MCF 10A (cell line): ENCODE measurements at places on chromosomes 3 and 15.

GRCh38 chr3:72151465-72152238 is 366.7 kb upstream of the PROK2 start:
- DNase-seq: no peak

GRCh38 chr3:27986234-27986879 is 255.1 kb upstream of the CMC1 start:
- DNase-seq: no peak

DNA sequence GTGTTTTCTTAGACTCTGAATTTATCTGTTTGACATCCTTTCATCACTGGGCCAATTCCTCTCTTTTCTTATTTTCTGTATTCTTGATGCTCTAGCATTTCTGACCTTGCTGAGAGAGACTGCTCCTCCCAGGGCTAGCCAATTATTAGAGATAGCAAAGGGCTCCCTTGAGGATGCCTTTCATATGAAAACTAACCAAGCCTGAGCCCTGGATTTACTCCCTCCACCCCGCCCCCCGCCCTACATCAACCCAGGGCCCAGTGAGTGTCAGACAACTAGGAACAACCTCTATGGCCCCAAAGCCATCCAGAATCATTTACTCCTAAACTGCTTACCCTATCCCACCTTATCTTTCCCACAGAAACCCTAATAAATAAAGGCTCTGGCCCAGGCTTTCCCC is 69.7 kb upstream of the LARS2 start:
- no peak for DNase-seq

GRCh38 chr3:100936931-100937330 is 56.3 kb downstream of the ABI3BP start:
- no peak for DNase-seq

DNA sequence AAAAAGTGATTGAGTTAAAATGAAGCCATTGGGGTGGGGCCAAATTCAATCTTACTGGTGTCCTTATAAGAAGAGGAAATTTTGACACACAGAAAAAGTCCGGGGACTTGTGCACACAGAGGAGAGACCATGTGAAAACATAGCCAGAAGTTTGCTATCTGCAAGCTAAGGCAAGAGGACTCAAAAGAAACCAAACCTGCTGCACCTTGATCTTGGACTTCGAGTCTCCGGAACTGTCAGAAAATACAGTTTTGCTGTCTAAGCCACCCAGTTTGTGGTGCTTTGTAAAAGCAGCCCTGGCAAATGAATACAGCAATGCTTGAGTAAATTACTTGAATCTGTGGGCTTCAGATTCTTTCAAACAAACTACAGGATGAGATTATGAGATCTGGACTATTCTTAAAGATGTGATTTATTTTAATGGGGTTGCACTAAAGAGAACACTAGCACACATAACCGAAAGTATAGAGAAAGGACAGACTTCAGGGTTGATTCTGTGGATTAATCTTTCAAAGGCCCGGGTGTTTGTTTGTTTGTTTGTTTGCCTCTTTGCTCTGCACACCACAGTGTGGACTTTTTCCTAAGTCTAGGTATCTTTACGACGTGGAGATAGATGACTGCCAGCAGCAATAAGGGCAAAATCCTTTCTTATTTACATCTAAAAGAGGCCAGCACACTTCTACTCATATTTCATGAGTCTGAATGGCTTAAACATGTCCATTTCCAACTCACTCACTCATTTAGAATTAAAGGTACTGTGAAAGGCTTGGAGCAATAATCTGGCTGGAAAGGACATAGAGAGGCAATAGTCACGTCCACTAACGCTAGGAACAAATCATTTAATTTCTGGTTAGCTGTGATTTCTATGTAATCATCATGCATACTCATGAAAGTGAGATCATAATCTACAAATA is 53.9 kb upstream of the SSR3 start:
- no peak for DNase-seq

DNA sequence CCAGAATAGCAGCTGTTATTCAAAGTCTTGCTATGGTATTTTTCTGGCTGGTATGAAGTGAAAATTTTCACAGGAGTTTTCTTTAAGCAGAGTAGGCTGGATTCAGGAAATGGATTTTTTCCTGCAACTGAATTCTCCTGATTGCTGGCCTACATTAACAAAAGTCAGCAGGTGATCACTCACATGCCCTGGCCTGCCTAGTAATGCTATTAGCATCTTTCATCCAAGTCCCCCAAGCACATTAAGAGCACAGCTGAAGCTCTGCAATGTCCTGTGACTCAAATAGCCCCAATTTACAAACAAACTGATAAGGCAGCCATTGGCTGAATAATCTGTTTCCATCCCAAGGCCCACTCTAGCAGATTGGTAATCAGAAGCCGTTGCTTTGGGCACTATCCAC is 688.3 kb upstream of the LMCD1 start:
- no peak for DNase-seq

DNA sequence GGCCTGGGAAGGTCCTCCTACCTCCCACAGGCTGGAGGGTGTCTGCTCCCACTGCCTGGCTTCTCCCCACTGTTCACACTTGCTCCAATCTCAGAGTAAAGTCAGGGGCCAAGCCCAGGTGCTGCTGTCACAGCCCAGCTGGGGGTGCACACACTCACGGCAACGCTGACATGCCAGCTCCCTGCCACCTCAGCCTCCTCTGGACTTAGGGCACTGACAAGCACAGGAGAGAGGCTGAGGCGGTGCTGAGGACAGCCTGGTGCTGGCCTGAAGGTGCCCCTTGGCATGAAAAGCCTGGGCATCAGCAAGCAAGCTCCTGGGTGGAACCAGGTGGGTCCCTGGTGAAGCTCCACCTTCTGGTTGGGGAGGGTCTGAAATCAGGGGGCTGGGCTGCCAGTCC is 53.0 kb downstream of the LSAMP start:
- DNase-seq: no peak

GRCh38 chr3:167450675-167451074 is 23.2 kb downstream of the SERPINI2 start:
- DNase-seq: no peak

DNA sequence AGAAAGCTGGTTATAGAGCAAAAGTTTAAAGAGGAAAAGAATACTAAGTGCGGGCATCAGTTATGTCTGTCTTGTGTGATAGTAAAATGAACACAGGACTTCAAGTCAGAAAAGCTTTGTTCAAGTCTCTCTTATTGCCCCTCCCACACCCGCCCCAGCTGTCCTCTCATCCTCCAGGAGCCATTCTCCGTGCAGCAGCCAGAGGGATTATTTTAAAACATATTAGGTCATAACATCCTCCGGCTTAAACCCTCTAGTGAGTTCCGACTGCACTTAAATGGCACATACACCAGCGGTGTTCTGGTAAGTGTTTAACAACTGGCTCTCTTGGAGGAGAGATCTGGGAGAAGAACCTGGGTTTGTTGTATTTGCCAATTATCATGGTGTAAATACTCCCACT is 104.8 kb upstream of the TNFAIP8L3 start:
- DNase-seq: no peak

DNA sequence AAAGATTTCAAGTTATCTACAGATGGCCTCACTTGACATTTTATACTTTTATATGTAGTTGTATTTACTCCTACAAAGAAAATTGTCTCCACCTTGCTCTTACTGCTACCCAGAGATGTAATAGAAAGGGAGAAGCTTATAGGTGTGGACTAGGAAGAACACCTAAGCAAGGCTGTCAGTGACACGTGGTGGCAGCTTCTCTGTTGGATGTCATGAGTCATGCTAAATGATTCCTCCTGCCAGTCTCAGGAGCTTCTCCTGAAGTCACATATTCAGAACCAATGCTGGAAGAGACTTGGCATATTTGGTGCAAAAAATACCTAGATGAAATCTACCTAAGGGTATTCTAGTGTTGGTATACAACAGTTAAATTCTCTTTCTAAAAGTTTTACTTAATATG is 184.7 kb downstream of the LRRC3B start:
- peak; percentile 0 for DNase-seq

DNA sequence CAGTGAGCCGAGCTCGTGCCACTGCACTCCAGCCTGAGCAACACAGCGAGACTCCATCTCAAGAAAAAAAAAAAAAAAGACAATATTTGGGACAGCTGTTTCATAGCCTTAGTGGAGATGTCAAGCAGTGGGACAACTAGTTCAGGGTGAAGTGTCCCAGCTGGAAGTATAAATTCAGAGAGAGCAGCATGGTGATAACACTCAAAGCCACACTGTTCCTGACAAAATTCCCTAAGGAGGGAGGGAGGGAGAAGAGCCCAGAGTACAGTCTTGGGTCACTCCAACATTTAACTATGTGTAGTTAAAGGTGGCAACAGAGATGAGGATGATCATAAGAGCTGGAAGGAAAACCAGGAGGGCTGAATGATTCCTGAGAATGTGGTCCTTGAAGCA is 21.1 kb upstream of the IP6K2 start:
- no peak for DNase-seq

- DNase-seq: no peak
Measured at GRCh38 chr3:118973050-118973449, 61.6 kb downstream of the IGSF11 start.

GRCh38 chr3:99781761-99782160 is 35.9 kb upstream of the CMSS1 start:
- no peak for DNase-seq

GRCh38 chr3:39150148-39150802 is 3.1 kb downstream of the CSRNP1 start:
- no peak for DNase-seq

DNA sequence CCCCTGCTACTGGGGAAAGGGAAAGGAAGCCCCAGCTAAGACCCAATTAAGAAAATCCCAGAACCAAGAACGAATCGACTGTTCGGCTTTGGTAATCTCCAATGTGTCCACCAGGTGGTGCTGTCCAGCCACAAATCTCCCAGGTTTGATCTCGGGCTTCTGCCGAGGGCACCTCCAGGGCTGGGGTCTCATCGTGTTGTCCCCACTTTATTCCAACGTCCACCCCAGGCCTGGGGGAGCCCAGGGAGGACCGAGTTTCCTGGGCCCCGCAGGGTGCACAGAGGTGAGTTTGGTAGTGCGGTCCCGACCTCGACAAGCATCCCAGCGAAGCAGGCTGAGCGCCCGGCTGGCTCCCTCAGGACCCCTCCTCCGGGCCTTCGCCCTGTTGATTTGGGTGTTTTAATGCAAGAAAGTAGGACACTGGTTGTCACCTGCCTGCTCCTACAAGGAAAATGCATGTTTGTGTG is 185.1 kb downstream of the GOLGA6L6 start:
- peak; percentile 75 for DNase-seq

- DNase-seq: peak; percentile 81
Measured at GRCh38 chr3:88113311-88114162, 36.2 kb upstream of the C3orf38 start.
